ENCODE measurements at places on chromosomes 7 and 10.

- ATAC-seq: no peak
Measured at GRCh38 chr10:37314862-37315261, 189.5 kb downstream of the ANKRD30A start.

DNA sequence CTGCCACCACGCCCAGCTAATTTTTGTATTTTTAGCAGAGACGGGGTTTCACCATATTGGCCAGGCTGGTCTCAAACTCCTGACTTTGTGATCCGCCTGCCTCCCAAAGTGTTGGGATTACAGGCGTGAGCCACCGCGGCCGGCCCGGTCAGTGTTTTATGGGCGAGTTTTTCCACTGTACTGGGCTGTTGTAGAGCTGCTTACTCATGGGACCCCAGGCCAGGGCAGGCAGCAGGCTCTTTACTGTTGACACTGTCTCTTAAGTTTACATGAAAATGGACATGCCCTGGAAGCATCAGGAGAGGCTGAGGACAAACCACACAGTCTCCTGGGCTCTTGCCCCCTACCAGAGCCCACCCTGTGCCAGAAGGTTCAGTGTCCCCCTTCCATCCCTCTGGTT is 11.2 kb downstream of the NACAD start:
- no peak for ATAC-seq

- ATAC-seq: no peak
Measured at GRCh38 chr7:134031835-134032617, 95.1 kb upstream of the LRGUK start.

GRCh38 chr10:133379152-133379800 is at the start of gene PAOX:
Gene PAOX, plus strand, starts transcription at chr10:133379262. Its CDS starts 55 bp downstream, at chr10:133379317.
- ATAC-seq: peak; percentile 80

- no peak for ATAC-seq
Measured at GRCh38 chr7:41336455-41336952, 366.4 kb downstream of the INHBA start.

GRCh38 chr7:6231184-6231583 is 41.2 kb downstream of the CYTH3 start:
- no peak for ATAC-seq

- ATAC-seq: no peak
Measured at GRCh38 chr10:116060864-116061263, 212.1 kb downstream of the GFRA1 start.

- no peak for ATAC-seq
Measured at GRCh38 chr7:84913731-84914130, 273.1 kb downstream of the SEMA3D start.

DNA sequence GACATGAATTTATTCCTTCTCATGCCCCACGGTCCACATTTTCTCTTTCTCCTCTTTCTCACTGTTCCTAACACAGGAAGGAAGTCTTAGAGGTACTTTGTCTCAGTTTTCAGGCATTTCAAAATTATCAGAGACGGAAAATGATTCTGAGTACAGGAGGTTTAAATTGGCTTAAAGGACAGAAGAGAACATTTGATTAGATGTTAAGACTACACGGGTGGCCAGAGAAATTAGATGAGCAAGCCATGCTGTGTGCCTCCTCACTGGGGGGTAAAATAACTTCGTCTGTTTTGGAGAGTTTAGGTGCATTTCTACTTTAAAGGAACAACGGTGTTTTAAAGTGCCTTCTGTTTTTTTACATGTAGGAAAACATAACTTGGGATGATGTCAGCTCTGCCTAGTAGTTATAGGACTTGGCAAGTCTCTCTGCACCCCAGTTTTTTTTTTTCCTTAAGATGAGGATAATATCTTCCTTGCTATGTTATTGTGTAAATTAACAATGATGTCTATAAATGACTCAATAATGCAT is 66.9 kb downstream of the MCMBP start:
- no peak for ATAC-seq

DNA sequence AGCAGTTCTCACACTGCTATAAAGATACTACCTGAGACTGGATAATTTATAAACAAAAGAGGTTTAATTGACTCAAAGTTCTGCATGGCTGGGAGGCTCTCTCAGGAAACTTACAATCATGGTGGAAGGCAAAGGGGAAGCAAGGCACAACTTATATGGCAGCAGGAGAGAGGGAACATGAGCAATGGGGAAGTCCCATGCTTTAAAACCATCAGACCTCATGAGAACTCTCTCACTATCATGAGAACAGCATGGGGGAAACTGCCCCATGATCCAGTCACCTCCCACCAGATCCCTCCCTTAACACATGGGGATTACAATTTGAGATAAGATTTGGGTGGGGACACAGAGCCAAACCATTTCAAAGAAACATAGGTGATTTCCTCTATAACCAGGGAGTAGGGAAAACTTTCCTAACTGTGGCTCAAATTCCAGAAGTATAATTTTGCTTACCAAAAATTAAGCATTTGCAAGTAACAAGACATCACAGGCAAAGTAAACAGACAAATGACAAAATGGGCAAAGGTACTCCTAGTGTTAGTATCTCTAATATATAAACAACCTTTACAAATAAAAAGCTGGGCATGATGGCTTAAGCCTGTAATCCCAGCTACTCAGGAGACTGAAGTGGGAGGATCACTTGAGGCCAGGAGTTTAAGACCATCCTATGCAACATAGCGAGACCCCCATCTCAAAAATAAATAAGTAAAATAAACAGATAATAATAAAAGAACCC is 88.0 kb downstream of the KBTBD2 start:
- no peak for ATAC-seq

DNA sequence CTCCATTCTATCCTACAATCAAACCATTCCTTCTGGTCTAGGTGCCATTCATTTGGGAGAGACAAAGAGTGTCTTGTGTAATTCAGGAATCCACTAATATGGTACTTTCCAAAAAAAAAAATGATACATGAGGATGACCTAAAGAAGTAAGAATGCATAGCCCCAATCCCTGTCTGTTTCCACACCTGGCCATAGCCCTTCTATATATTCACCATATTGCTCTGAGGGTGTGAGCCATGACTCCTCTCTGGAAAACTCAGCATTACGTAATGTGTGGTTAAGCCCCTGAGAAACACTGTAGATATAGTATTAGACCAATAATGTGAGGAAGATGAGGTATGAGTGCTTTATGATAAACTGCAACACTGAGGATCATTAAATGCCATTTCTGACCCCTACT is 592.7 kb downstream of the INHBA start:
- ATAC-seq: no peak

DNA sequence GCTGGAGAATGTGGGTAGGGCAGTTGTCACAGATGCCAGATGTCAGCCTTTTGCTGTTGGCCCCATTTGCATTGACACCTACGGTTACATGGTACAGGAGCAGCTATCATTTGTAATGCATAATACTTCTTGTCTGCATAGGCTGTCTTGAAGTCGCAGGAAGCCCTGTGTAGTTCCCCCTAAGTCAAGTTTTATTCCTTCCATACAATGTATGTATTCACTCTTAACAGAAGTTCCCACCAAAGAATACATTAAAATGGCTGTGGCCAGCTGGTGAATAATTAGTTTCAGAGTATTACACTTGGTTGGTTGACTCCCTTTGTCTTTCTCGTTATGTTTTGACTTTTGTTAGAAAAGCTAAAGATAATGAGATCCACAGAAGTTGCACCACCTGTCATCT is 1169.0 kb downstream of the REEP3 start:
- no peak for ATAC-seq

DNA sequence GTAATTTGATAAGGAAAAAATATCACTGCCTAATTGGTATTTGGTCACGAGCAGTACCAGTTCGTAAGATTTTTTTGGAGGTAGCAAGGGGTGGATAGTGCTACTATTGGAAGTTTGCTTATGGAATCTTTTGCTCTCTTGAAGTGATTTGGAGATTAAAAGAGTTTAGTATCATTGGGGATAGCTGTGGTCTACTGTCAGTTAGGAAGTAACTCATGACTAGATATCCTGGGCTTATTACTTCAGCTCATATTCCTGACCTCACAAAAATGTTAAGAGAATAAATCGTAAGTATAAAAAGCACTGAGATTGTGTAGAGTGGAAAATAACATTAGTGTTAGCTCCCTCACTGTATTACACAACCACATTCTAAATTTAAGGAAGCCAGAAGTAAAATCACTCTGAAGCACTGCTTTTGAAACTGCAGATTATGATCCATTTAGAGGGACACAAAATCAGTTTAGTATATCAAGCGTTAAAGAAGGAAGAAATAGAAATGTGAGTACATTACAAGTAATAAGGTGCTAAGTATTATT is 22.6 kb downstream of the SGPL1 start:
- ATAC-seq: no peak

DNA sequence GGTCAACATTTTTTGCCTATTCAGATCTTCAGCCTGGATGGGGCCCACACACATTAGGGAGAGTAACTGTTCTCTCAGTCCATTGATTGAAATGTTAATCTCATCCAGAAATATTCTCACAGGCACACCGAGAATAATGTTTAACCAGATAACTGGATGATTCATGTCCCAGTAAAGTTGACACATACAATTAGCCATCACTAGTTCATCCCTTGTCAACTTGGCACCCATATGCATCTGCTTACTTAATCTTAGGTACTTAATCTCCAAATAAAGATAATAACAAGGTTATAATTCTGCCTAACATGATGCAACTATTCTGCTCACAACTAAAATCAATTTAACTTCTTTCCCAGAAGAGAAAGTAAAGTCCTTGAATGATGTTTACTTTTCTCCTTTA is 502.6 kb downstream of the ADRA2A start:
- ATAC-seq: no peak

DNA sequence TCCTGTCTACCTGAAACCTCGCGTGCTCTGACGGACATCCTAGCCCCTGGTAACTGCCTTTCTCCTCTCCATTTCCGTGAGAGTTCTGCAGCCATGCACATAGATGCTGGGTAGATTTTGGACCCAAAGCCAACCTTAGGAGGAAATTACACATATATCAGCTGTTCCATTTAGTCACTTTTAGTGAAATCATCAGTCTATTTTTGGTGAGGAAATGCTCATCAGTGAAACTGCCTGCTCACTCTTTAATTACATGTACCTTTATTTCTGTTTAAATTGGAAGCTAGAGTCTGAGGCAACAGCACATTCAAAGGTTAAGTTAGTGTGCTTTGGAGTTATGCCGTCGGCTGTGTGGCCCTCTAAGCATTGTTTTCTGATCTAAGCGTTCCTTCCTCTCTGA is 231.3 kb downstream of the WDR37 start:
- ATAC-seq: no peak
